ENCODE measurements at places on chromosomes 4 and X. TPM values are rescaled to one million over a fixed set of nuclear protein-coding genes. Genes with fewer than 3 reads are reported as not detected.

DNA sequence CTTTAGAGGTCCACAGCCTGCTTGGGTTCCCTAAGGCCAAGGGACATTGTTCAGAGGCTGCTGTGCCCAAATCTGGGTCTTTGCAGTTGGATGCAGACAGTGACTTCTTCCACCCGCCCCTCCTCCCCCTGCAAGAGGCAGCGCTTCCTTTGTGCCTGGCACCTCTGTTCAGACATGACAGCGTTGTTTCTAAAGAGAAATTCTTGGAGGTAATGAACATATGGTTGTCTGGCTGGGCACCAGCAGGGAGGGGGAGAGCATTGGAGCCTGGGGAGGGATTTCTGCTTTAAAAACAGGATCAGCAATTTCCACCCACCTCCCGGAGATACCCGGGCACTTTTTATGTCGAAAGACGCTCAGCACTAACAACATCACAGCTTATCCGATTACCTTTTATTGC, 51.5 kb downstream of the PSAPL1 start:
- peaks cover 23% of the 10 kb centered on the region for H3K27me3 ChIP-seq
- no peaks in the 10 kb centered on the region for H3K4me1 ChIP-seq
- no peaks in the 10 kb centered on the region for H3K36me3 ChIP-seq
- no peak overlapping the region for H3K27ac ChIP-seq

- H3K27me3 ChIP-seq: no peaks in the 10 kb centered on the region
- no peak for DNase-seq
- H3K4me1 ChIP-seq: no peaks in the 10 kb centered on the region
- H3K27ac ChIP-seq: no peak overlapping the region
- H3K36me3 ChIP-seq: no peaks in the 10 kb centered on the region
- no peak overlapping the region for H3K4me3 ChIP-seq
Observed at GRCh38 chr4:137735561-137736104, 203.3 kb upstream of the PCDH18 start.

- H3K27ac ChIP-seq: no peak overlapping the region
- H3K36me3 ChIP-seq: no peaks in the 10 kb centered on the region
- H3K27me3 ChIP-seq: no peaks in the 10 kb centered on the region
- H3K4me1 ChIP-seq: no peaks in the 10 kb centered on the region
Observed at GRCh38 chr4:177008836-177009501, 216.2 kb upstream of the VEGFC start.

- no peak overlapping the region for H3K27ac ChIP-seq
- no peaks in the 10 kb centered on the region for H3K27me3 ChIP-seq
- H3K4me3 ChIP-seq: no peak overlapping the region
Observed at GRCh38 chrX:22912616-22913015, 87.1 kb upstream of the DDX53 start.

GRCh38 chr4:76729460-76729859, 168.5 kb downstream of the SOWAHB start:
- no peaks in the 10 kb centered on the region for H3K27me3 ChIP-seq
- no peak overlapping the region for H3K27ac ChIP-seq
- no peaks in the 10 kb centered on the region for H3K4me1 ChIP-seq
- no peaks in the 10 kb centered on the region for H3K36me3 ChIP-seq

Gene P2RY10
- total RNA-seq: 98.5 TPM

Gene GAK
- total RNA-seq: 131 TPM

- H3K27me3 ChIP-seq: no peaks in the 10 kb centered on the region
- H3K4me1 ChIP-seq: no peaks in the 10 kb centered on the region
- H3K4me3 ChIP-seq: no peak overlapping the region
- DNase-seq: no peak
- no peaks in the 10 kb centered on the region for H3K36me3 ChIP-seq
Observed at GRCh38 chrX:134626434-134626833, 31.8 kb downstream of the PLAC1 start.

- peaks cover 17% of the 10 kb centered on the region for H3K27me3 ChIP-seq
- H3K36me3 ChIP-seq: no peaks in the 10 kb centered on the region
- H3K4me3 ChIP-seq: no peak overlapping the region
- no peak overlapping the region for H3K27ac ChIP-seq
Observed at GRCh38 chr4:76892601-76893000, 5.3 kb downstream of the SOWAHB start.

DNA sequence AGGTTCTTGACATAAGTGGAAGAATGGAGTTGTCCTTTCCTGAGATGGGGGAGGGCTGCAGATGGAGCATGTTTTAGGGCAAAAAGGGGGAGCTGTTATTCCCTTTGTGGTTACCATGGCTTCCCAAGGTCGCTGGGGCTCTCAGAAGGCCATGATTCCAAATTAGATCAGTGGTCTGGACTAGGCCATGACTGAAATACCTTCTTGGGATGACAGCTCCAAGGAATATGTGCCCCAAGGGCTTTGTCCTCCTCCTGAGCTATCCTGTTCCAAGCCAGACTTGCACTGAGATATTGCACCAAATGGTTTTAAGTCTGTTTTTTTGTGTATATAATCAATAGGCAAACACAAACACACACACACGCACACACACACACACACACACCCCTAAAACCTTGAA, 3.0 kb upstream of the RBPJ start:
- peaks cover 36% of the 10 kb centered on the region for H3K4me1 ChIP-seq
- no peak overlapping the region for H3K4me3 ChIP-seq
- H3K27me3 ChIP-seq: no peaks in the 10 kb centered on the region
- no peak for DNase-seq

GRCh38 chr4:2829321-2829932, 14.2 kb upstream of the ADD1 start:
- peaks cover 78% of the 10 kb centered on the region for H3K36me3 ChIP-seq
- H3K27ac ChIP-seq: no peak overlapping the region
- DNase-seq: no peak
- H3K4me3 ChIP-seq: no peak overlapping the region
- H3K4me1 ChIP-seq: peaks cover 8% of the 10 kb centered on the region

GRCh38 chr4:188485906-188486305, 346.7 kb downstream of the TRIML1 start:
- no peaks in the 10 kb centered on the region for H3K4me1 ChIP-seq
- H3K4me3 ChIP-seq: no peak overlapping the region
- H3K36me3 ChIP-seq: no peaks in the 10 kb centered on the region
- no peaks in the 10 kb centered on the region for H3K27me3 ChIP-seq
- no peak overlapping the region for H3K27ac ChIP-seq
- no peak for DNase-seq

Gene DUX4
- not detected for total RNA-seq

DNA sequence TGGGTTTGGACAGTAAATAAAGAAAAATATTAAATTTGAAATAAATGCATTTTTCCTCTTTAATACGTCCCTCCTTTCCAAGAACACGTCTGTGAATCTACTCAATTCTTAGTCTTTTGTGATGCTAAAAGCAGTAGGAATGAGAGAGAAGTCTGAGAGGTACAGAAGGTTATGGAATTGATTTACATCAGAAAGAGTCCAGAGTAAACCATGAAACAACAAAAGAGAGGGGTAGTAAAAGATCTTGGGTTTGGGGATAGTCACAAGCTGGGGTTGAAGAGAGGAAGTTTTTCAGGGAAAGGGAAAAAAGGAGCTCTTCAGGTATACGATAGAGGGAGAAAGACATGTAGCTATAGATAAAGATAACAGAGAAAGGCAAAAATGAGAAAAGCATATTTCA, 215.4 kb downstream of the RAB28 start:
- no peaks in the 10 kb centered on the region for H3K27me3 ChIP-seq
- H3K36me3 ChIP-seq: no peaks in the 10 kb centered on the region

DNA sequence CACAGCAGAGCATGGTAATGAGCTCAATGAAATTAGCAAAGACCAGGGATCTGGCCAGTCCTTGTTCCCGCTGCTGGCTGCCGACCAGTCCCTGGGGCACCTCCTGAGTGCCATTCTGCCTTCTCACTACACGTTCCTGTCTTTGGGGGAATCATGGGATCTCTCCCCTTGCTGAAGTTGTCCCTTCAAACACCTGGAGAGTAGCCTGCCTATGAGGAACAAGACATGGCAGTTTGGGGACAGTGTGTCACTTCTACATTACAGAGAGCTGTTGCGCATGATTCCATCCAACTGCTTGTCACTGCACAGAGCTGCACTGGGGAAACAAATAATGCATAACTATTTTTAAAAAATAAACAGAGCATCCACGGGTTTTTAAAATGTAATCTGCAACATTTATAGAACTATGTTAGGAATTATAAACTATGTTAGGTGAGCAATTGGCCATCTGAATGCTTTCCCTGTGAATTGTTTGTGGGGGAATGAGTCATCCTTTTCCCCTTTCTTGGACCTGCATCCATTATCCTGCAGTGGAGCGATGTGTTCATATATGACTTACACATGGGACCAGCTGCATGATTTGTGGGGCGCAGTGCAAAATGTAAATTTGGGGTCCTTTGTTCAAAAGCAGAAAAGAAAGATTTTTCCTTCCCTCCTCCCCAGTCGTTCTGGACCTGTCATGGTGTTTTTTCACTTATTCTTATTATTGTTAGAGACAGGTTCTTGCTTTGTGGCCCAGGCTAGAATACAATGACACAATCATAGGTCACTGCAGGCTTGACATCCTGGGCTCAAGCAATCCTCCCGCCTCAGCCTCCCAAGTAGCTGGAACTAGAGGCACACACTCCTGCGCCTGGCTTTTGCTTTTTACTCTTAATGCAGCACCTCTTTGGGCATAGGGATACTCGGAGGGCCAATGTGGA, 115.0 kb upstream of the TBL1X start:
- no peak for DNase-seq
- no peak overlapping the region for H3K4me3 ChIP-seq
- no peak overlapping the region for H3K27ac ChIP-seq
- no peaks in the 10 kb centered on the region for H3K27me3 ChIP-seq
- H3K36me3 ChIP-seq: no peaks in the 10 kb centered on the region

Gene ADGRG2
- not detected for total RNA-seq

DNA sequence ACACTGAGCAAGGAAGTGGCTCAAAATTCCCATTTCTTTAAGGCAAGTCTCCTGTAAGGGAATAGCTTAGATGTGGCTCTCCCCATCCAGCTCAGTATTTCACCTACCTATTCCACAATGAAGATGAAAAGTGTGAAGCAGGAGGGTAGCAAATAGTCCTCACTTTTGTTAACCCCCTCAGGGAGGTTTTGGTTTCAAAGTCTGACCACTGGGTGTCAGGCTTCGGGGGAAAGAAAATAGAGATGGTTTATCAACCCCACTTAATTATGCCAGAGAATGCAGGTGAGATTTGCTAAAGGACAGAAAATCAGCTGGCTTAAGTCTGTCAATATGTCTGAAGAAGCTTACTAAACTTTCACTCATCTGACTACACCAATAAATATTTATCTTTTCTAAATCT, 69.5 kb downstream of the DHX15 start:
- no peak for DNase-seq
- no peaks in the 10 kb centered on the region for H3K27me3 ChIP-seq
- H3K4me3 ChIP-seq: no peak overlapping the region
- no peaks in the 10 kb centered on the region for H3K4me1 ChIP-seq
- no peak overlapping the region for H3K27ac ChIP-seq
- H3K36me3 ChIP-seq: peaks cover 7% of the 10 kb centered on the region

- H3K4me1 ChIP-seq: no peaks in the 10 kb centered on the region
- H3K36me3 ChIP-seq: no peaks in the 10 kb centered on the region
- no peaks in the 10 kb centered on the region for H3K27me3 ChIP-seq
- no peak overlapping the region for H3K27ac ChIP-seq
Observed at GRCh38 chr4:71785959-71786358, 2.1 kb upstream of the GC start.

GRCh38 chrX:152905081-152905420, 7.2 kb downstream of the ZNF185 start:
- H3K27ac ChIP-seq: no peak overlapping the region
- peaks cover 2% of the 10 kb centered on the region for H3K27me3 ChIP-seq
- peaks cover 6% of the 10 kb centered on the region for H3K4me1 ChIP-seq
- no peaks in the 10 kb centered on the region for H3K36me3 ChIP-seq

DNA sequence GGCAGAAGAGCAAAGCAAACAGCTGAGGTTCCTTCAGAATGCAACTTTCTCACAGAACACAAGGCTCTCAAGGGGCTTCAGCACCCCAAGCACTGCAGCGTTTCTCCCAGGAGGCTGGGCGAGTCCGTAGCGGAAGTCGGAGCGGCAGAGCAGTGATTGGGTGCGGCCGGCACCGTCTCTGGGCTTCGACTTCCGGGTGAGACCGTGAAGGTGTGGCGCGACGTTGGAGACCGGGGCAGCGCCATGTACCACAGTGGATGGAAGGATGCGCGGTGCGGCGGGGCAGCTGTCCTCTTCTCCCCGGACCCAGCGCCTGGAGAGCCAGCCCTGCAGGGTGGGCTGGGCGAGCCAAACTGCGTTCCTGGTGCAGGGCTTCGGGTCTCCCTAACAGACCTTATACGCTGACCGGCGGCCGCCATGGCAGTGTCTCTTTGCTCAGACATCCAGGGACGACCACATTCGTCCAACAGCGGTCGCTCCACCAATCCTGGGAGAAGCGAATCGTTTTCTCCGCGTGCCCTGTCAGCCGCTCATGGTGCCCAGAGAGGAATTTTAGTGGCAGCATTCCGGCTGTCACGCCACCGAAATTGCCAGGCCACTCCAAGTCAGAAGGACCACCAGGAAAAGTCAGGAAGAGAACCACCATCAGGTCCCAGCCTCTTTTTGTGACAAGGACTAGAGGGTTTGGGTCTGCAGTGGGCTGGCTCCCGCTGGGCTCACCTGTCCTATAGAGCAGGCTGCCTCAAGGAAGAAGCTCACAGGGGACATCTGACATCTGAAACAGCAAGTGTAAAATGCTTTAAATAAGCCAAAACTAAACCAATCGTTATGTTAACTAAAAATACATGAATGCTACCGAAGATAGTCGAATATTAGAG, 20.5 kb downstream of the TRIM61 start:
- no peaks in the 10 kb centered on the region for H3K27me3 ChIP-seq
- peaks cover 11% of the 10 kb centered on the region for H3K4me1 ChIP-seq
- no peak overlapping the region for H3K27ac ChIP-seq

Gene CCDC160
- total RNA-seq: not detected

DNA sequence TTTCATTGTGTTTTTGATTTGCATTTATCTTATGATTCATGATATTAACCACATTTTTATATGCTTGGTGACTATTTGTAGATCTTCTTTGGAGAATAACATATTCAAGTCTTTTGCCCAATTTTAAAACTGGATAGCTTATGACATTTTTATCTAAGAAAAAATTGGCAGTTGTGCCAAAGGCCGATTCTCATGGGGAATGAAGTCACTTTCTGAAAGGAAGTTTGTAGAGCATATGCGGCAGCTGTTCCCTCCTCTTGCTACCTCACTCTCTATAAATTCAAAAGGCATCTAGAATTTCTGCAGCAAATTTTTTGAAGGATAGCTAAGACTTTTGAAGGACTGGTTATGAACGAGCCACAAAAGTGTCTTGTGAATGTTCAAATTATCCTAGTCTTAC, 2353.5 kb downstream of the ARAP2 start:
- DNase-seq: no peak
- no peaks in the 10 kb centered on the region for H3K36me3 ChIP-seq
- H3K27ac ChIP-seq: no peak overlapping the region
- H3K4me1 ChIP-seq: no peaks in the 10 kb centered on the region

Gene IGBP1
- 63.7 TPM for total RNA-seq

Gene CXCL11
- total RNA-seq: not detected

GRCh38 chrX:11791090-11791489, 33.1 kb downstream of the MSL3 start:
- no peaks in the 10 kb centered on the region for H3K36me3 ChIP-seq
- peaks cover 17% of the 10 kb centered on the region for H3K4me1 ChIP-seq
- H3K4me3 ChIP-seq: no peak overlapping the region

DNA sequence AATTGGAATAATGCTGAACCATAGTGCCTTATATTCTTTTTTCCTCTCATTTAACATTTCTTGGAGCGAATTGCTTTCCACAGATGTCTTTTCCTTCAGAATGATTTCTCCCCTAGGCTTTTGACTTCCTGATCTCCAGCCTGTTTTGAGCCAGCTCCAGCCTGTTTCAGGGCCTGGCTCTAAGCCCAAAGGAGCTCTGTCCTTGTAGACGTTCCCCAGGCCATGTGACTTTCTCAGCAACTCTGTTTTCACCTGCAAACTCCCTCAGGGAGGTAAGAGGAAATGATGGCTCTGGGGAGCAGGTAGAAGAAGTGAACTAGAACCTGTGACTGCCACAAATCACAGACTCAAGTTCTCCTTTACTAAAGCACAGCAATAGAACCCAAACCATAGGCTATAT, 89.1 kb downstream of the AKAP4 start:
- DNase-seq: no peak
- no peaks in the 10 kb centered on the region for H3K36me3 ChIP-seq
- no peak overlapping the region for H3K4me3 ChIP-seq

Gene FGFBP1
- not detected for total RNA-seq

Data from CD4-positive, alpha-beta T cell (primary cell).